ENCODE measurements at places on chromosomes 2 and 18.

DNA sequence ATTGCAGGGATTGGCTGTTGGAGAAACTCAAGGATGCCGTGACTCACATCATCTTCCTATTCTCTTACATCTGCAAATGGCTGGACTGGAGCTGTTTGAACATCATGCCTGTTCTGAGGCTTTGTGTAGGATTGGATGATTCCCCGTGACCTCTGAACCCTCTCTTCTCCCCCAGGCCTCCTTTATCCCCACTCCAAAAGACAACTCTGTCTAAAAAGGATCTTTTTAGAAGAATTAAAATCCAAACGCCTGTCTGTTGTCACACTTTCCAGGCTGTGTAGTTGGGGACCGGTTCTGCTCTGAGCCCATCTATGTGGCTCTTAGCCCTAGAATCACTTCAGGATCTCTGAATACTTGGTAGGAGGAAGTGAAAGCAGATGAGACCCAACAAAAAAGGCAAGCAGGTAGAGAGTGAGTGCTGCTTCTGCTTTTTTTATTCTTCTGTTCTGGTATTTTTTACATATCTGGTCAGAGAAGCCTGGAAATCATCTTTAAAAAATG lies 565 bp downstream of the SP140 start:
- DNase-seq: no peak

DNA sequence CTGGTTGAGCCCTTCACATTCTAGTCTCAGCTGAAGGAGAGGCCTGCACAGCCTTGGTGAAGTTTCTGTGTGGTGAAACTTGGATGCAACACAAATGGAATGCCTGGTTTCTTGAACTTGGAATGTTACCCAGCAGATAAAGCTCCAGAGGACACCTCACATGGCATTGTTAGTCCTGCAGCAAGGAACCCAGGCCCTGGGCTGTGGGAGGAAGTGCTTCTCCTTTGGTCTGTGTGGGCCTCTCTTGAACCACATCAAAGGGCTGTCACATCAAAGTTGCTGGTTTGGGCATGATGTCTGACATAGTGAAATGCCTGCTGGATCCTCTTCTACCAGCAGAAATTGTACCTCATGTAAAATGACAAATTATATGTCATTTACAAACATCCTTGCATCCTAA lies 198.5 kb downstream of the FHOD3 start:
- DNase-seq: no peak

DNA sequence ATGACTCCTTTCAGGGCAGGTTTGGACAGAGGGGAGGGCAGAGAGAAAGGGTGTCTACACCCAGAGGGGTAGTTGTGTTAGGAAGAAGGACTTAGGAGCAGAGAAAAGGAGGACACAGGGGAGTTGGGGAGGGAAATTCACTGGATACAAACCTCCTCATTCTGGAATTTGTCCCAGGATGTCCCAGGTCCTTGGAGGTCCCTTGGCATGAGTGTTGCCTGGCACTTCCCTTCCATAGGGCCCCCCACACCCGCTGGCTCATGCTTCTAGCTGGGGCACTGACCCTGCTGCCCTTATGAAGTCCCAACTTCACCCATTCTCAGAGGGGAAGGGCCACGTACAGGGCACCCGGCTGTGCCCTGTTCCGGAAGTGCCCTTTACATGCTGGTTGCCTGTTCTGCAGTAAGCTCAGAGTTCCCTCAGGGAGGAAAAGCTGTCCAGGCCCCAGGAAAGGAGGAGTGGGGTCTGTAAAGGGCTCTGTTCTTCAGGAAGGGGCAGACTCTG lies 93.6 kb upstream of the SMAD2 start:
- no peak for DNase-seq

GRCh38 chr18:25453556-25454269 lies 101.7 kb upstream of the ZNF521 start:
- no peak for DNase-seq

- no peak for DNase-seq
Observed at GRCh38 chr2:47069628-47070154, 85.4 kb downstream of the STPG4 start.

GRCh38 chr2:85589982-85590791 lies 5.4 kb upstream of the RNF181 start:
- DNase-seq: no peak

GRCh38 chr2:204505488-204505887 lies 39.8 kb upstream of the PARD3B start:
- no peak for DNase-seq

GRCh38 chr2:136093583-136093982 lies 24.4 kb downstream of the CXCR4 start:
- peak; percentile 53 for DNase-seq

DNA sequence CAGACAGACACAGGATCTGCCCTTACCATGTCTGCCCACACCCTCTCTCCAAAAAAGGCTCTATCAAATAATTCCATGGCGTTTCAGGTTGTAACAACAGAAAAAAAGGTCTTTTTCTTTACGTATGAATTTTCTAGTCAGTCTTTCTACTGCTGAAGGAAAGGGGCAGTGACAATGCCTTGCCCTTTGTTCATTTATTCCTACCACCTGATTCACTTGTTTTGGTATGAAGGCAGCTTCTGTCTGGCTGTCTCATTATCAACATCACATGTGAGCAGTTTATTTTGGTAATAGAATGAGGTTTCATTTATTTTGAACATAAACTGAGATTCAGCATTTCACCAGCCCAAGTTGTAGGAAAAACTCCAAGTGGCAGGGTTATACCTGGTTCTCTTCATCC lies 94.3 kb upstream of the KLF7 start:
- no peak for DNase-seq

DNA sequence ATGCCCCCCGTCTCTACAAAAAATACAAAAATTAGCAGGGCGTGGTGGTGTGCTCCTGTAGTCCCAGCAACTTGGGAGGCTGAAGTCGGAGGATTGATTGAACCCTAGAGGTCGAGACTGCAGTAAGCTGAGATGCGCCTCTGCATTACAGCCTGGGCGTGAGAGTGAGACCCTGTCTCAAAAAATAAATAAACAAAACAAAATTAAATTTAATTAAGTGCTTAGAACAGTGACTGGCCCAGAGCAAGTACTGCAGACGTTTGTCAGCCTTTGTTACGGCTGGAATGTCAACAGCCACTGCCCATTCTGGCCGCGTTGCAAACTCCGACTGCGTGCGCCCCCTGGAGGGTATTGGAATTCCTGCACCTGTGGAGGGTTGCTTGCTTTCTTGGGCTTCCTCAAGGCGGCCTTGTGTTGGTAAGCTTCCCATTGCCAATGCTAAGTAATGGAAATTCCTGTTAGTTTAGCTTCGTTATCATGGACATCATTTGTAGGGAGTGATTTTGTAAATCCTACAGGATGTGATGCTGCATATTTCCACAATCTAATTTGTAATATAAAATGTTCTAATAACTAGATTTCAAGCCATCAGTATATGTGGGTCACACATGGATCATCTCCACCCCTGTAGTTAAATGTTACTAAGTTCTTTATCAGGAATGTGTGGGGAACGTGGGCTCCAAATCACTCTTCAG lies 15.9 kb upstream of the ATP6V1B1 start:
- DNase-seq: peak; percentile 57

DNA sequence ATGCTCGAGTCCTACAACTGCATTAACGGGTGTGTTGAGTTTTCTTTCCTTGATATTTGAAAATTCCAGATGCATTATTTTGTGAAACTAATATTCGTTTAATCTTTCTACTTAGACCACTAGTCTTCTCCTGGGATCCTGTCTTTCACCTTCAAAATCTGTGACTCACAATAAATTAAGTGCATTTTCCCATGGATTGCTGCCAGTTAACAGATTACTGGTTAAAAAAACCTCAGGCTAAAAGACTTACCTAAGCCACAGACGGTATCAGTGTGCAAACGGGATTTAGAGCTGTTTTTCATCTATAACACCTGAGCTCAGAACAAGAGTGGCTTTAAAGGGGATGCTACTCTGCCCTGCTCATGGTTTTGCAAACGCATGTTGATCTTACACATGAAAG lies 10.2 kb downstream of the FECH start:
- no peak for DNase-seq

DNA sequence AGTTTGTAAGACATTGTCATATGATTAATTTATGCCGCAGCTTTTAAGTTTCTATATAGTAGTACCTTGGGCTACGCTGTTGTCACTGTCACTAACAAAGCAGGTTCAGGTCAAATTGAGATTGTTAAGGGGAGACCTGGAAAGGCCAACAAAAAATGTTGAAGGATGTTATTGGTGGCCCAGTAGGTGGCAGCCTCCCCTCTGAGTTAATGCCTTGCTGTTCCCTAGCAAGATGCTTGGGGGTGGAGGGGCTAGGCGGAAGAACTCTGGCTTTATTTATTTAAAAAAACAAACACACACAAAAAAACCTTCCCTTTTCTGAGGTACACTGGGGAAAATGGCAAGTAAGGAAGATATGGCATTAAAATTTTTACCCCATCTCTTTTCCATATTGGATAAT lies 128.3 kb upstream of the ATP5MC3 start:
- no peak for DNase-seq

GRCh38 chr2:230706053-230706521 lies 6.6 kb upstream of the CAB39 start:
- no peak for DNase-seq

DNA sequence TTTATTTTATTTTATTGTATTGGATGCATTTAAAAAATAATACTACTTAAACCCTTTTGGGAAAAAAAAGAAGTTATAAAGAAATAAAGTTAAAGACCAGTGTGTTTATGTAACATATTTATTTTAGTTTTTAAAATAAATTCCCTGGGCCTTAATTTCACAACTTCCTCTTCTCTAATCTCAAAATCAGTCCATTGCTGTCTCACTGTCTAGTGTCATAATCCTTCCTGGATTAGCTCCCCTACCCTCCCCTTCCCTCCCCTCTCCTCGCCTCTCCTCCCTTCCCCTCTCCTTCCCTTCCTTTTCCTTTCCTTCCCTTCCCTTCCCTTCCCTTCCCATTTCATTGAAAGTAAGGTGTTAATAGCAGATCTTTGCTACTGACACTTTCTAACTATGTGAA lies 40.3 kb upstream of the ZEB2 start:
- DNase-seq: no peak

- DNase-seq: no peak
Observed at GRCh38 chr2:70344195-70344594, 42.3 kb upstream of the FAM136A start.

- DNase-seq: no peak
Observed at GRCh38 chr2:179235463-179236108, 29.0 kb downstream of the SESTD1 start.

GRCh38 chr18:77133835-77134496 lies 1.4 kb upstream of the MBP start:
- no peak for DNase-seq

- no peak for DNase-seq
Observed at GRCh38 chr2:54298514-54298913, 42.5 kb upstream of the TSPYL6 start.

DNA sequence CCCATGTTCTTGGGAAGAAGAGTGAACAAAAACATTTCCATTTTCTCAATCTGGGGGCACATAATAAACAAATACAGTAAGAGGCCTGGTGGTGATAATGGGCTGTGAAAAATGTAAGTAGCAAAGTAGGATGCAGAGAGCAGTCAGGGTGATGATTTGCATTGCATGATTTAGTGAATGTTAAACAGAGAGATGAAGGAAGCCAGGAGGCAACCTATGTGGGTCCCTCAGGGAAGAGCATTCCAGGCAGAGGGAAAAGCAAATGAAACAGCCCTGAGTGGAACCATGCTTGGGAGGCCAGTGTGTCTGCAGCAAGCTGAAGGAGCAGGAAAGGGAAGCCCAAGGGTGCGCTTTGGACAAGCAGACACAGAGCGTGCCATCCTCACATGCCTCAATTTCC lies 5.4 kb downstream of the VIT start:
- DNase-seq: no peak

DNA sequence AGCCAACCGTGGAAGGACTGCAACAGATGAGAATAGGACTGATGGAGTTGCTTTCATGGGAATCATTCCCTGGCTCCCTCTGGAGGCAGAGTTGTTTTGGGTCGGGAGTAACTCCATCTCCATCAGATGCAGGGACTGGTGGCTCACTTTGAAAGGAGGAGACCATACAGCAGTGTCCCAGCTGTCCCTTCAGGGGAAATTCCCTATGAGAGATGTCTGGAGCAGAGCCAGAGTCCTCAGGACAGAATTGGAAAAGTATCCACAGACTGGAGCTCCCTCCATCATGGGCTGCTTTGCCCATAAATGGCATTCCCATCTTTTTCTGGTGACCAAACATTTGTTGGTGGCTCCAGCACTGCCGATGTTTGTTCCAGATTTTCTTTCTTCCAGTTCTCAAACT lies 144.3 kb downstream of the NCK2 start:
- DNase-seq: no peak

DNA sequence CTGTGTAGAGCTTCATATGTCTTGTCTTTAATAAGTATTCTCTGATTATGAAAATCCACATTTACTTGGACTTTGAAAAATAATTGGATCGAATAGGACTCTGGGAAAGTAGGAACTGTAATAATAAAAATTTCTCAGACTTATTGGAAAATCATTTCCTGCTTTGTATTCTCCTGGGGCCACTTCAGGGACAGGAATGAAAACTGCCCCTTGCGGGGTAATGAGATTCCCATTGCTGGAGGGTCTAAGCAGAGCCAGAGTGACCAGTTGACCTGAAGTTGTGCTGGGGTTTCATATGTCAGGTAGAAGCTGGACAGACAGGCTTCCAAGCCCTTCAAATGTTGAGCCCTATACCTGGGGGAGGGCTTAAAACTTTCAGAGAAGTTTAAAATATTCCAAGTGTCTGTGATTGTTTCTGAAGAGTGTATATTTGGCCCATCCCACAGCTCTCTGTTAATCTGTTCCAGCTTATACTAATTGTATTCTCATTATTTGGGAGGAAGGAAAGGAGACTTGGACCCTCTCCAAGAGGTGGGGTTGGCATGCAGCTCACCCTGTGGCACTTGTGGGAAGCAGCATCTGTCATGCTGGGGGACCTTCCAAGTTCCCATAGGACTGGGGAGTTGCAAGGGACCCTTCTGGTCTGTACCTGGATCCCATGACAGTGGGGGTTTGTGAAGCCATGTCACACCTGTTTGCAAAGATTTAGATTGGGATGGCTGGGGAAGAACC lies 268.7 kb upstream of the ATP5MC3 start:
- no peak for DNase-seq

- DNase-seq: no peak
Observed at GRCh38 chr2:168884975-168885374, 5.3 kb downstream of the SPC25 start.

DNA sequence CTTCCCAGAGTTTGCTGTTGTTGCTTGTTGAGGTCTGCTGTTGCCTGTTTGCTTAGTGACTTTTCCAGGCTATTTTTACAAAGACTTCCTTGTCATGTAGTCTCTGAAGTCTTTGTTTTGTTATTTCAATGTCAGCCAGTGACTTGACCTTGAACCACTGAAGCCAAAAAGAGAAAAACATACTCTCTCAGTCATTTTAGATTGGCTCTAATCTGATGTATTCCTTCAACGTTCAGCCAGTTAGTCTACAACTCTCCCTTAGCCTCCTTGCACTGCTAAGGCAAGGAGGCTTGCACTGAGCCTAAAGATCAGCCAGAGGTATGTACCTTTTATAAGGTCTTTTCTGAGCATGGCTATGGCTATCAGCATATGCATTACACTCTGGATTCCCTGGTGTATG lies 27.9 kb downstream of the KIAA1328 start:
- no peak for DNase-seq

DNA sequence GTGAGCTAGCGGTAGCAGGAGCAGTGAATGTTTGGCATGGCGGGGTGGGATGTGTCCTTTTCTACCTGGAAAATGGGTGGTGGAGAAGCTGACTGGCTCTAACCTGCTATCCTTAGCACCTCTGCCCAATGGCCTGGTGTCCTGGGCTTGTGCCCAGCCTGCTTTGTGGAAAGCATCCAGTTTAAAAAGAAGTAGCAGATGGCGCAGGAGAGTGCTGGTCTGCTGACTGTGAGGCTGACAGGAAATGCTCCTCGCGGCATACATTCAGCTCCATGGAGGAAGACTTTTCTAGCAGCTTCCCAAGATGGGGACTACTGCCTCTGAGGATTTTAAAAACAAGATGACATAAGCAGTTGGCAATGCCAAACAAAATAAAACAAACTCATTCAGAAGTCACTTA lies 56.2 kb upstream of the LYPD6B start:
- DNase-seq: no peak

Data from D721Med (cell line).